ENCODE measurements at places on chromosomes 4 and X.

GRCh38 chr4:112840061-112840460 lies 203.1 kb downstream of the LARP7 start:
- DNase-seq = no peak

DNA sequence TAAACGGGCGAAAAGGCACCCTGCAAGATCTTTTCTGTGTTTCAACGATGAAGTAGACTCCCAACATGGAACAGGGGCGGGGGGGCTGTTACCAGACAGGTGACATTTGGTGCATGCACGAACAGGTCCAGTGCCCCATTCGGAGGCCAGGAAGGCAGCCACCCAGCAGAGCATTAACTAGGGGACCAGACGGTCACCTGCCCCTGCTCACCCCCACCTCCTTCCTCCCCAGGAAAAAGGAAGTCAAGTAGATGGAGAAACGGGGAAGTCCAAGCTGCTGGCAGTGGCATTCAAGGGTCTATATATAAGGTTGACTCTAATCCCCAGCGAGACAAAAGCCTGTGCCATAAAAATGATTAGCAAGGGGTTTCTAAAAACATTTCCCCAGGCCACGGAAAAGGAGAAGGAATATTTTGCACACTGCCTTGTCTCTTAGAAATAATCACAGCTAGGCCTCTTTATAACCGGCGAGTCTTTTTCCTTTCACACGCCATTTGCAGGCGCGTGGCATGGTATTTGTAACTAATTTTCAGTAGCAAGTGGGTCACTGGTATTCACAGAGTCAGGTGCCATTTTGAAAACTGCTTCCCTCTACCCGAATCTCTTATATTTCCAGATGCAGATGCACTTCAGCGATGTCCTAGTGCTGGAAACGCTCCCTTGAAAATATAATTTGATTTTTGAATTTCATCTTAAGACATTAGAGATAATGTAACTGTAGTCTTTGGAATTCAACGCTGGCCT lies 1.2 kb upstream of the TMSB4X start:
- no peak for DNase-seq

GRCh38 chrX:39688576-39689375 lies 409.0 kb downstream of the BCOR start:
- no peak for DNase-seq

DNA sequence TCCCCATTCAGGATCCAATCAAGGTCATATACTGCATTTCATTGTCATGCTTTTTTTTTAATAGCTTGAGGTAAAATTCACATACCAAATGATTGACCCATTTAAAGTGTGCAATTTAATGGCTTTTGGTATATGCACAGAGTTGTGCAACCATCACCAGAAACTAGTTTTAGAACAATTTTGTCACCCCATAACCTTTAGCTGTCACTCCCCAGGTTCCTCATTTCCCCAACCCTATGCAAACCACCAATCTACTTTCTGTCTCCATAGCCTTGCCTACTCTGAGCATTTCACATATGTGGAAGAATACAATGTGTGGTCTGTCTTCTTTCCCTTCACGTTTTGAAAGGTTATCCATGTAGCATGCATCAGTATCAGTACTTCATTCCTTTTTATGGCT lies 1.4 kb upstream of the SMAD1 start:
- no peak for DNase-seq

All from spinal cord (tissue), 10 donors.